ENCODE measurements at places on chromosomes 7 and 10. TPM values are rescaled to one million over a fixed set of nuclear protein-coding genes. Genes with fewer than 3 reads are reported as not detected.

Gene GAD2
- total RNA-seq: not detected

Gene HGF
- total RNA-seq: 0.03 TPM

Gene ADAM12
- 4.0 TPM for total RNA-seq

Gene CYP3A7
- 0.05 TPM for total RNA-seq

Gene UPK3BL2
- total RNA-seq: 3.4 TPM

Gene GIMAP4
- not detected for total RNA-seq

Gene CHAT
- not detected for total RNA-seq

Gene CHST15
- 7.1 TPM for total RNA-seq

All from A549 treated with AZD2906 at 1 μM for 4 hours (cell line).